NCI-H2029 (cell line): ENCODE measurements at places on chromosomes 6 and 20.

GRCh38 chr6:3535033-3535775 lies 78.4 kb upstream of the SLC22A23 start:
- no peak for DNase-seq

GRCh38 chr6:134223796-134224420 lies 94.0 kb downstream of the SGK1 start:
- DNase-seq = no peak

GRCh38 chr20:22924046-22924737 lies 110.9 kb upstream of the SSTR4 start:
- no peak for DNase-seq

DNA sequence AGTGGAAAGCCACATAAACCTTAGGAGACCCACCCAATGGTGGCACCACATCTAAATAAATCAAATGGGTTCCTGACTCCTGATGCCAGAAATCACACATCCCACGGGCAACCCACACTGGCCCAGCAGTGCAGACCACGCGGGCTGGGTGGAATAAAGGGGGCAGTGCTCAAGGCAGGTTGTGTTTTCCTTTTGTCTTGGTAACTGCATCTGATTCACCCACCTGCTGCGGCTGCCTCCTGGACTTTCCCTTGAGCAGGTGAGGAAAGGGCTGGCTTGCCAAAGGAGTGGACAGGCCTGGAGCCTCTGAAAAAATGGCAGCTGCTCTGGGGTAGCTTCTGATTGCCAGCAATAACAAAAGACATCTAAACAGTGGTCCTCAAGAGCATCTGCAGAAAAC lies 119.5 kb upstream of the KCNK16 start:
- no peak for DNase-seq
